Stimulated activated naive B cell treated with anti-CD40 and anti-IgM and Interleukin-4, amounts not matched to agents 10 μg/mL and 1 μg/mL and 100 μg/mL, for 72 hours (primary cell): ENCODE measurements at places on chromosomes 7 and 10.

DNA sequence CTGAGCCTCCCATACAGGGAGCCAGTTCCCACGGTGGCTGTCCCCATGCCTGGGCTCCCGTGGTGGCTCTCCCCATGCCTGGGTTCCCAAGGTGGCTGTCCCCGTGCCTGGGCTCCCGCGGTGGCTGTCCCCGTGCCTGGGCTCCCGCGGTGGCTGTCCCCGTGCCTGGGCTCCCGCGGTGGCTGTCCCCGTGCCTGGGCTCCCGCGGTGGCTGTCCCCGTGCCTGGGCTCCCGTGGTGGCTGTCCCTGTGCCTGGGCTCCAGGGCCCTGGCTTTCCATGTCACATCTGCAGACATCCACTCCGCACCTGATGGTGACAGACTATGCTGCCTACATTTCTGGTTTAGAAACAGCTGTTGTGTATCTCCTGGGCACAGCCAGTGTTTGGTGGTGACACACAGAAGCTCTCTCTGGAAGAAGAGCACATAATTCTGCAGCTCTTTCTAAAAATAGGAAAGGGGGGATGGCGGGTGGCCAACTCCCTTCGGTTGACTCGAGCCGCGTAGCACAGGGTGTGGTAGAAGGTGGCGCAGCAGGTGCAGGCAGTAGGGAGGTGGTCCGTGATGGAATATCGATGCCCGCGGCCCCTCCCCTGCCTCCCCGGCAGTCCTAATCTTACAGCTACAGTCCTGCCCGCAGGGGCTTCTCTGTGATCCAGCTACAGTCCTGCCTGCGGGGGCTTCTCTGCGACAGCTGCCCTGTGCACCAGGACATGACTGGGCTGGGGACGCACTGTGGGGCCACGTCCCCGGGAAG lies 251.2 kb downstream of the DNAJB6 start:
- peaks cover 6% of the 10 kb centered on the region for H3K4me1 ChIP-seq
- DNase-seq = no peak
- no peak overlapping the region for H3K4me3 ChIP-seq
- H3K27ac ChIP-seq = no peak overlapping the region
- H3K36me3 ChIP-seq = no peaks in the 10 kb centered on the region

- H3K4me1 ChIP-seq = peaks cover 26% of the 10 kb centered on the region
- no peak overlapping the region for H3K27ac ChIP-seq
- H3K4me3 ChIP-seq = no peak overlapping the region
- no peaks in the 10 kb centered on the region for H3K27me3 ChIP-seq
- no peak for DNase-seq
- H3K36me3 ChIP-seq = peaks cover 7% of the 10 kb centered on the region
Measured at GRCh38 chr10:102287538-102287937, 42.2 kb downstream of the GBF1 start.

DNA sequence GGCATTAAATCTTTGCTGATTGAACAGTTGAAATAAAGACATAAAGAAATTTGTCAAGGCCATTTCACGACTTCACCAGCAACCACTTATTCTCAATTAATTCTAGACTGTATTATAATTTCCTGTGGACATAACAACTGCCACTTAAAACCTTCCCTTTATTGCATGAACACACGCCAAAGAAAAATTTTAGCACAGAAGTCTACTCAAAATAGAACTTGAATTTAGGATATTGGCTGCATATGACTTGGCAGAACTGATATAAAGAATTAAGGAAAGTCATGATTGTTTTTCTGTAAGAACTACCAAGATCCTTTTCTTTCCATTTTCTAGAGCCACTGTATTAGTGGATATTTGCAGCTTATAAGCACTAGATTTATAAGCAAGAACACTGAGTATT lies 226.5 kb upstream of the AKR1E2 start:
- H3K36me3 ChIP-seq = no peaks in the 10 kb centered on the region
- H3K4me3 ChIP-seq = no peak overlapping the region
- no peak for DNase-seq
- no peak overlapping the region for H3K27ac ChIP-seq
- H3K27me3 ChIP-seq = no peaks in the 10 kb centered on the region
- H3K4me1 ChIP-seq = no peaks in the 10 kb centered on the region

DNA sequence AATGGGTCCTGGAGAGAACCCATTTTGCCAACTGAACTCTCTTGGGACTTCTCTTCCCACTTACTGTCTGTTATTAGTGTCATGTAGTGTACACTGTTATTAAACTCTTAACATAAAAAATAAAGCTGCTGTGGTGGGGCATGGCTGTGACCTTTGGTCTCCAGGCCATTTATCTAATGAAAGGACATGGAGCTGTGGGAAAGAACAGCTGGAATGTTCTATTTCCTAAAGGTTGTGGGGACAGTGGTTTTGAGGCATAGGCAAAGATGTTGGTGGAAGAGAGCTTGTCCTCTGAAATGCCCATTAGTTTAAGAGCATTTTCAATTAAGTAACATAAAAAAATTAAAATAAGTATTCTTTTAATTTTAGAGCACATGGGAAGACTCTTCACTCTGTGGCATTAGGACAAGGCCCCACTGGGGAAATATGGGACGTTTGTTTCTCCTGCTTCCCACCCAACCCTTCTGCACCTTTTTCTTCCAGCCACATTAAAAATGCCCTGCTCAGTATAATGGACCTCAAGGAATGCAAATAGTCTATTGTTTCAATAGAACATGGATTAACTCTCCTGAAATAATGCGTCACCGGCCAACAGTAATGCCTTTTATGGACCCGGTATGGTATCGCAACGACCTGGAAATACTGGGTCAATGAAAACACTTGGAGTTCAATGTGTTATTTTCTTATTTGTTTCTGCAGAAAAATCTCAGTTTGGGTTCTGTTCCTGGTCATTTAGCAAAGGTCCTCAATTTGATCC lies 149.6 kb downstream of the BUB3 start:
- no peak overlapping the region for H3K4me3 ChIP-seq
- H3K27ac ChIP-seq = no peak overlapping the region
- H3K27me3 ChIP-seq = peaks cover 17% of the 10 kb centered on the region

- H3K4me1 ChIP-seq = peaks cover 19% of the 10 kb centered on the region
- H3K36me3 ChIP-seq = peaks cover 3% of the 10 kb centered on the region
- H3K27ac ChIP-seq = no peak overlapping the region
- DNase-seq = no peak
Measured at GRCh38 chr7:94039368-94040035, 35.3 kb upstream of the BET1 start.

DNA sequence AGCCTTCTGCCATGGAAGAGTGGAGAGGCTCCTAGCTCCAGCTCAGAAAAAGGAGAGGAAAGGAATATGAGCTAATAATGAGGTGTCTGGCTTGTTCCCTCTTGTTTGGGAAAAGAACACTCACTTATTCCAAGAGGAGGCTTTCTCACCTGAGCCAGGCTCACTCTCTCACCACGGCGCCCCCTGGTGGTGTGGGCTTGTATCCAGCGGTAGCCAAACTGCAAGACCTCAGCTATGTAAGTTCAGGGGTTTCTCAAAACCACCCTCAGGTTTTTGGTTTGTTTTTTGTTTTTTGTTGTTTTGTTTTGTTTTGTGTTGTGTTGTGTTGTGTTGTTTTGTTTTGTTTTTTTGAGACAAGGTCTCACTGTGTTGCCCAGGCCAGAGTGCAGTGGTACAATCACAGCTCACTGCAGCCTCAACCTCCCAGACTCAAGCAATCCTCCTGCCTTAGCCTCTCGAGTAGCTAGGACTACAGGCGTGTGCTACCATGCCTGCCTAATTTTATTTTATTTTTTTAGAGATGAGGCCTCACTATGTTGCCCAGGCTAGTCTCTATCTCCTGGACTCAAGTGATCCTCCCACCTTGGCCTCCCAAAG lies 124.0 kb downstream of the TMEM130 start:
- peaks cover 23% of the 10 kb centered on the region for H3K27me3 ChIP-seq
- no peaks in the 10 kb centered on the region for H3K36me3 ChIP-seq
- no peak overlapping the region for H3K27ac ChIP-seq
- H3K4me3 ChIP-seq = no peak overlapping the region
- peak; percentile 31 for DNase-seq
- no peaks in the 10 kb centered on the region for H3K4me1 ChIP-seq

DNA sequence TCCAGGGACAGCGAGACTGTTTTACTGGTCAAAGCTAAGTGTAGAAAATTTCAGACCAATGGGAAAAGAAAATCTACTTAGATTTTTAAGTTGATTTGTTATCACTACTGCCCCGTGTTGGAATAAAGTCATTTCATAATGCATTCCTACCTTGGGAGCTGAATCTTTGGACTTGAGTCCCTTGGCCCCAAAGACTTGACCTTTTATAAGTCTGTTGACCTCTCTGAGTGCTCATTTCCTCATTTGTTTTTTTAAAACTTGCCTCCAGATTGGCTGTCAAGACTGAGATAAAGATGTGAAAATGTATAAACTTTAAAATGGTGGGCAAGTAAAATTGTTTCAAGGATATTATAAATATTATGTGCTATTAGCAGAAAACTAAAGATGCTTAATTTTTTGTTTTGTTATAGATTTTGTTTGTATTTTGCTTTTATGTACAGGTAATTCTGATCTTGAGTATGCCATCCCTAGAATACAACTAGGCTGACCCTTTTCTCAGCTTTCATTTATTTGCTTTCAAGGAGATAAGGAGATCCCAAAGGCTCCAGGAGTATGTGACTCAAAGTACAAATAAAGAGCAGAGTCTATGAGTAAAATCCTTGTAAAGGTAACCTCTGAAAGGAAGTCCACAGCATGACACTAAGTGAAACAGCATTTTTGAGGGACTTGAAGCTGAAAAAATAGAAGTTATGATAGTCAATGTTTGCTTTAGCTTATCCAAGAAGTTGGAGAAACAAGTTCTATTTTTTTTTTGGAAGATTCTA lies 54.6 kb downstream of the TMEM26 start:
- H3K4me3 ChIP-seq = no peak overlapping the region
- H3K27me3 ChIP-seq = no peaks in the 10 kb centered on the region
- DNase-seq = no peak
- H3K36me3 ChIP-seq = peaks cover 4% of the 10 kb centered on the region
- peaks cover 9% of the 10 kb centered on the region for H3K4me1 ChIP-seq

DNA sequence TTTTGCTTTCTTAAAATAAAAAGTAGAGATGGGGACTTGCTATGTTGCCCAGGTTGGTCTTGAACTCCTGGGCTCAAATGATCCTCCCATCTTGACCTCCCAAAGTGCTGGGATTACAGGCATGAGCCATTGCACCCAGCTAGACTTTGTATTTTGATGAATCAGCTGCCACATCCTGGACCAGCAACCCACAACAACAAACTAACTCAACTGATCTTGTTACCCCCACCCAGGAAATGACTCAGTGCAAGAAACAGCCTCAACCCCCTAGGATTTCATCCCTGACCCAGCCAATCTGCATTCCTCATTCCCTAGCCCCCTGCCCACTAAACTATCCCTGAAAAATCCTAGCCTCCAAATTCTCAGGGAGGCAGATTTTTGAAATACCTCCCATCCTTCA lies 123.8 kb downstream of the IPMK start:
- no peak overlapping the region for H3K4me3 ChIP-seq
- peaks cover 6% of the 10 kb centered on the region for H3K27me3 ChIP-seq
- H3K27ac ChIP-seq = no peak overlapping the region
- no peaks in the 10 kb centered on the region for H3K4me1 ChIP-seq
- no peak for DNase-seq
- no peaks in the 10 kb centered on the region for H3K36me3 ChIP-seq
